ENCODE measurements at places on chromosomes 4 and X.
A peak's percentile ranks its signal among the peaks of the same experiment; 100 is the strongest.

- H3K4me1 ChIP-seq: no peaks in the 10 kb centered on the region
- H3K36me3 ChIP-seq: peaks cover 29% of the 10 kb centered on the region
- H3K27ac ChIP-seq: no peak overlapping the region
- no peaks in the 10 kb centered on the region for H3K27me3 ChIP-seq
These were observed 123.6 kb downstream of the STAG2 start for GRCh38 chrX:124085063-124085462.

- no peaks in the 10 kb centered on the region for H3K27me3 ChIP-seq
- no peak overlapping the region for H3K4me3 ChIP-seq
- H3K4me1 ChIP-seq: no peaks in the 10 kb centered on the region
- H3K27ac ChIP-seq: no peak overlapping the region
These were observed 1163.2 kb downstream of the PCDH18 start for GRCh38 chr4:136369073-136369472.

GRCh38 chr4:82555276-82555675 lies 6.5 kb downstream of the TMEM150C start:
- no peaks in the 10 kb centered on the region for H3K4me1 ChIP-seq
- no peak for DNase-seq
- no peak overlapping the region for H3K4me3 ChIP-seq
- no peaks in the 10 kb centered on the region for H3K36me3 ChIP-seq

DNA sequence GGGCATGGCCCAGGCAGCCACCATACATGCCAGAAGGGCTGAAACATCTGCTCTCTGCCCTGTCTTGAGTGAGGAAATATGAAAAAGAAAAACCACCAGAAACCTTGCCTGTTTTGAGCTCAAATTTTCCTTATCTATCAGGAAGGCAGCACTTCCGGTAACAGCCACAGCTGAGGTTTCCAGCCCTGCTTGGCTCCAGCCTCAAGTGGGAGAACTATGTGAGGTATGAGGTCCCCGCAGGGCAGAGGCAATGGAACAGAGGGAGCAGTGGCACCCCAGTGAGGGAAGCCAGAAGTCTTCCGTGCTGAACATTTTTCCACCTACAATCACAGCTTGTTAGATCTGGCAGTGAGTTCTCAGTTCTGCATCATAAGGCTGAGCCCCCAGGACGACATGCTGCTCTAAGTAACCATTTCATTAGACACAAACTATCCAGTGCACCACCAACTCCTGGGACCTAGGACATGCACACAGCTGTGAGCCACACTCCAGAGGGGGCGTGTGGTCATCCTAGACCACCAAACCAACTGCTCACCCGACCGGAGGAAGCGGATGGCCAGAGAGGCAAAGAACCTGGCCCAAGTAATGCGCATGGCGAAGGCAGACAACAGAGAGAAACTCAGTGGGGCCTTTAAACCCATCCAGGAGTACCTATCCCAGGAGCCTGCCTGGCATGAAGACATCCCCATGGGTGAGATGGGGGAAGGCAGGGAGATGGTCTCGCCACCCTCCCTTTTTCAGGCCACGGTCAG lies 22.6 kb downstream of the WDR1 start:
- H3K4me3 ChIP-seq: no peak overlapping the region
- H3K27me3 ChIP-seq: no peaks in the 10 kb centered on the region
- H3K27ac ChIP-seq: no peak overlapping the region

GRCh38 chrX:154822029-154822428 lies 12.4 kb downstream of the SMIM9 start:
- H3K27me3 ChIP-seq: no peaks in the 10 kb centered on the region
- H3K4me1 ChIP-seq: 0 out of 2 replicates have a peak, but pooled peaks cover 3% of the 10 kb centered on the region
- H3K4me3 ChIP-seq: no peak overlapping the region

GRCh38 chr4:931194-931959 lies 739 bp downstream of the GAK start:
- no peaks in the 10 kb centered on the region for H3K36me3 ChIP-seq
- H3K4me1 ChIP-seq: no peaks in the 10 kb centered on the region
- H3K27ac ChIP-seq: peak overlapping the region; percentile 75
- no peaks in the 10 kb centered on the region for H3K27me3 ChIP-seq

- DNase-seq: no peak
- H3K27ac ChIP-seq: no peak overlapping the region
- H3K27me3 ChIP-seq: no peaks in the 10 kb centered on the region
- no peaks in the 10 kb centered on the region for H3K36me3 ChIP-seq
These were observed 129.1 kb downstream of the MSL3 start for GRCh38 chrX:11887175-11887574.

- no peak for DNase-seq
These were observed 47.8 kb downstream of the APLN start for GRCh38 chrX:129606918-129607317.

DNA sequence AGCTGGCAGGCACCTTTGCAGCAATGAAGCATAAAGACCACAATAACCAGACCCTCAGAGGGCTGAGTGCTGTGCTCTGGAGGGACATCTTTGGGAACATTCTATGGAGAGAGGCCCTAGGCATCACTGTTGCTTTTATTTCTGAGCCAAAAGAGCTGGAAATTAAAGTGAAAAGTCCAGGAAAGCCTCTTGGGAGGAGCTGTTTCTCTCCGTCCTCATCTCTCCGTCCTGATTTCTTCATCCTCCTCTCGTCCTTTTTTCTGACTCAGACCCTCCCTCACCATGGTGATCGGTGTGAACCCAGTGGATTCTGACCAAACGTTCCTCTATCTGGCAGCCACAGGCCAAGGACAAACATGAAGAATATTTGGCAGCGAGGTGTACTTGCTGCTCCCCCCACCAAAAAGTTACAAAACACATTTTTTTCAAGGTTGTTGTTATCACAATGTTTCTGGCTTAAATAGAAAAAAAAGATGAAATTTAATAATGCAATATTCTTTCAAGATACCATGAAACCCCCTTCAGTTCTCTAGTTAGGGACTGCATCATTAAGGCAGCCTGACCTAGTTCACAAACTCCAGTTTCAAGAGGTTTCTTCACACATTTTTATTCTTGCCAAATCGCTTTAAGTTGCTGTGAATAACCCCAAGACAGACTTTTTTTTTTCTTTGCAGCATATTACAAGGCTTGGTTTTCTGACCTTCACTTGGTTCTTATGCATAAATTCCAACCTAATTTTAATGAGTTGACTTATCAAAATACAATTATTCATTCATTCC lies 80.2 kb downstream of the SCD5 start:
- H3K4me1 ChIP-seq: no peaks in the 10 kb centered on the region
- no peak overlapping the region for H3K27ac ChIP-seq
- H3K36me3 ChIP-seq: no peaks in the 10 kb centered on the region
- DNase-seq: no peak
- H3K4me3 ChIP-seq: no peak overlapping the region

All from H1 (cell line).